ENCODE measurements at places on chromosomes 2 and 18.

- DNase-seq: no peak
These were observed 6.1 kb downstream of the PTGR3 start for GRCh38 chr18:75202696-75203365.

GRCh38 chr2:9060819-9061218 is 57.3 kb upstream of the MBOAT2 start:
- no peak for DNase-seq

GRCh38 chr18:59837586-59837985 is 62.2 kb upstream of the PMAIP1 start:
- DNase-seq: peak; percentile 81

DNA sequence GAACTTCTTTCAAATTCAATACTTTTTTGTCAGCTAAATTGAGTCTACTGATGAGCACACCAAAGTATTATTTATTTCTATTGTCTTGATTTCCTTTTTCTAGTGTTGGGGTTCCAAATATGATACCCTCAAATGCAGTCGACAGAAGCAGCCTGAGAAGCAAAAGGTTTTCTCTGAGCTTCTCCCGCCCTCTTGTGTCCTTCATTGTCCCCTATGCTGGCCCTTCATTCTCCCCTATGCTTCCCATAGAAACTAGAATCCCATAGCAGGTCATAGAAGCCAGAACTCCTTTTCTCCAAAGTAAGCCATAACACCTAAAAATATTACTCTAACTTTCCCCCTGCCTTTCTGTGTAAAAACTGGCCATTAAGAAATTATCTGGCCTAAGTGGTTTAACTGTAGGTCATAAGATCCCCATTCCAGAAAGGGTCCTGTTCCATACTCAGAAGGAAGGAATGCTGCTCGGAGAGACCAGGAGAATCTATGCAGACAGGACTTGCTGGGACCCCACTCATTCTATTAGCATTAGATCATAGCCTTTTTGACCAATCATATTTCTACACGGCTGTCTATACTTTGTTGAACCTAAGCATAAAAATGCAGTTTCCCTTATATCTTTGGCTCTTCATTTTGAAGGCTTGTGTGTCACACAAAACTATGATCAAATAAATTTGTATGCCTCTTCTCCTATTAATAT is 764.6 kb upstream of the PKDCC start:
- DNase-seq: no peak

GRCh38 chr2:83162421-83162820 is 1296.7 kb downstream of the SUCLG1 start:
- DNase-seq: no peak

GRCh38 chr18:688323-688722 is 24.1 kb downstream of the ENOSF1 start:
- peak; percentile 7 for DNase-seq

GRCh38 chr2:218313356-218313755 is 21.1 kb upstream of the TMBIM1 start:
- DNase-seq: no peak

All from AML-193 (cell line).